Activated naive CD8-positive, alpha-beta T cell treated with anti-CD3 and anti-CD28 coated beads, Interleukin-2, amount 10 ng/mL, durations not matched to agents 7 days and 5 days (primary cell): ENCODE measurements at places on chromosomes 11 and 22. TPM values are rescaled to one million over a fixed set of nuclear protein-coding genes. Genes with fewer than 3 reads are reported as not detected.

Gene LAMTOR1
- total RNA-seq, result 70.5 TPM

Gene TPBGL
- 0.28 TPM for total RNA-seq

Gene TRIM49D1
- not detected for total RNA-seq

Gene MS4A8
- total RNA-seq, result not detected

Gene CBLIF
- not detected for total RNA-seq

Gene TSPAN4
- 19.0 TPM for total RNA-seq

Gene KCNJ4
- total RNA-seq, result not detected

Gene SCN3B
- not detected for total RNA-seq

Gene GLB1L2
- 1.6 TPM for total RNA-seq

Gene OR52A1
- not detected for total RNA-seq

Gene RIMBP3B
- total RNA-seq, result 0.89 TPM

Gene MISFA
- total RNA-seq, result 1.4 TPM

Gene HTR3A
- not detected for total RNA-seq

Gene CECR2
- total RNA-seq, result not detected

Gene NEFH
- total RNA-seq, result 1.8 TPM

Gene KDELR3
- total RNA-seq, result 1.4 TPM

Gene NOX4
- not detected for total RNA-seq

Gene ADM2
- 6.5 TPM for total RNA-seq

Gene PLA2G3
- not detected for total RNA-seq

Gene SMTNL1
- not detected for total RNA-seq

Gene RAB36
- 1.3 TPM for total RNA-seq

Gene LDLRAD3
- total RNA-seq, result not detected

Gene RRP8
- total RNA-seq, result 34.4 TPM

Gene KRTAP5-2
- total RNA-seq, result not detected

Gene DNAJB13
- total RNA-seq, result 0.47 TPM

Gene NECTIN1
- 1.5 TPM for total RNA-seq

Gene LRRC4C
- total RNA-seq, result not detected

Gene ADAMTS15
- total RNA-seq, result 0.08 TPM

Gene KRTAP5-10
- total RNA-seq, result not detected

Gene NRGN
- 4.0 TPM for total RNA-seq

Gene STIP1
- 219 TPM for total RNA-seq

Gene MUC5AC
- not detected for total RNA-seq

Gene KCTD14
- not detected for total RNA-seq

Gene TRPM5
- not detected for total RNA-seq

Gene OOSP3
- total RNA-seq, result not detected

Gene ASCL2
- total RNA-seq, result 0.80 TPM

Gene GRIK4
- not detected for total RNA-seq

Gene KRTAP5-1
- not detected for total RNA-seq

Gene RTN4R
- total RNA-seq, result 6.1 TPM

Gene C22orf31
- not detected for total RNA-seq
